ENCODE measurements at places on chromosomes 4 and X.

GRCh38 chr4:149701435-149702156, 114.0 kb downstream of the IQCM start:
- DNase-seq = no peak

- DNase-seq = no peak
These were observed 118.0 kb downstream of the MANBA start for GRCh38 chr4:102642631-102643298.

DNA sequence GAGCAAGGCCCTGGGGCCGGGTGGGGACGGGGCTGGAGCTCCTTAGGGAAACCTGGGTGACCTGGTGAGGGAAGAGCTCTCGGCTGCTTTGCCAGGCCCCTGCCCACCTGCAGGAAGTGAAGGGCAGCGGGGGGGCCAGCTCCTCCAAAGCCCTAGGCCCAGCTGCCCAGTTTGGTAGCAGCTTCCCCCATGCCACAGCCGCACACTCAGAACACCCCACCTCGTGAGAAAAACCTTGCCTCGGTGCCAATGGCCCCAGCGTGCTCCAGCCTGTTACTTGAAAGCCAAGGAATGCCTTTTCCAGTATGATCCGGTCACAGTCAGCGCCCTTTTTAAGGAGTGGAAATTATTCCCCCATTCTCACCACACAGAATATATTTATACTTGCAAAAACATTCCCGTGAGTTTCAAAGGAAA, 38.3 kb downstream of the ACOX3 start:
- no peak for DNase-seq

DNA sequence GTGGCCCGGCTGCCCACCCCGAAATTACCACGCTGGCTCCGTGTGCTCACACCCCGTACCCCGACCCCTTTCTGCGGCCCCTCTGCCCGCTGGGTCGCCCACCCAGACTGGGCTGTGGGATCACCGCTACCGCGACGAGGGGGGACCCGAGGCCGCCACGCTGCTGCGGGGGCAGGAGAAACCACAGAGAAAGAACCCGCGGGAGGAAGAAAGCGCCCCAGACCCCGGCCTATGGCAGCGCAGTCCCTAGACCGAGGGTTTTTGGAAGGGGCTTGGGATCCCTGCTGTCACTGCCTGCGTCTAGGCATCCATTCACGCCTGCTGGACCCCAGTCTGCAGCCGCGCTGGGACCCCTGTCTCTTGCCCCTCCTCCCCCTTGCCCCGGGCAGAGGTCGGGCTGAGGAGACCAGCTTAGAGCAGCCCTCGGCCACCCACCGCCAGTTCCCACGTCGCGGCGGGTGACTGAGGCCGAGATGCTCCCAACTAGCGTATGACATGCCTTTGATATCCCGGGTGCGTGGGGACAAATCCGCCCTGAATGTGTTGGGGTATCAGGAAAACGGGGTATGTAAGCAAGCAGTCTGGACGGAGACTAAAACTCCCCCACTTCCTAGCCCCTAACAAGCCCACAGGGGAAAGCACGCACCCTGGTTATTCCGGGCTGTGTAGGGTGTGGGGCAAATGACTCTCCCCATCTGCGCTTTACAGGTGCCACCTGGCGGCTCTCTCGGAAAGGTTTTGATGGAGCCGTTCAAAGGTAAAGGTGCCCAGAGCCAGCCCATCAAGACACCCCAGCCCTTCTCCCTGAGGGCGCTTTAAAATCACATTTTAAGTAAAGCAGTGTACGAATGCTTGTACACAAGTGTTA, 862 bp upstream of the INPP4B start:
- no peak for DNase-seq

- no peak for DNase-seq
These were observed 137.8 kb downstream of the MID1IP1 start for GRCh38 chrX:38939067-38939466.

DNA sequence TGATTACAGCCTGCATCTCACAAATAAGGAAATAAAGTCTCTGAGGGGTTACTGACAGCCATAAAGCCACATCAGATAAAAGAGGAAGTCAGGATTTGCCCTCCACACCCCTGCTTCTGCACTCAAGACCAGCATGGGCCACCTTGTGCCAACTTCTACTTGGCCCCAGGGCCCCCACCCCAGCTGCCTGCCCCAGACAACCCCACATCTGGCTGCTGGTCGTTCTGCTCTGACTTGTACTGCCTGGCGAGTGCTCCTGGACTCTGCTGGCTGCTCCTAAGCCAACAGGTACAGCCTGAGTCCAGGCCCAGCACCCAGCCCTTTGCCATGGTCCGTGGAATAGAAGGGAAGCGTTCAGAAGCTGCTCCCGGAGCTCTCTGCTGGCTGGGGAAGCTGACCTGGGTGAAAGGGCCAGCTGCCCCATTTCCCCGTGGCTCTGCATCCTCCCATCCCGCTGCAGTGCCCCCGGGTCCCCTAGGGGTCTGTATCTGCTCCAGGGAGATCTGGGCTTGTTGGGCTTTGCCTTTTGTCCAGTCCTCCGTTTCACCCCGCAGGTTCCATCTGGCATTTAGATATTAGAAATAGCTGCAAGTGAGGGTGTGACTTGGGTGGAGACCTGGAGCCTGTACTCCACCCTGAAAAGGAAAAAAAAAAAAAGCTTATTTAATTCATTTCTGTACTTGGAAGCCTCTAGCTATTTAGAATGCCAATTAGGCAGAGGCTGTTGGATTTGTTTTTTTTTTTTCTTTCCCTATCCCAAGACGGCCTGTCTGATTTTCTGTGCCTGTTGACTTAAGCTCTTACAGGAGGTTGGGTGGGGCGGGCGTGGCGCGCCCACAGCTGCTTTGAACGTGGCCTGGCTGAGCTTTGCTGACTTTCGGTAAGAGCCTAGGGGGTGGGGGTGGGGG, 194.7 kb downstream of the PTTG2 start:
- no peak for DNase-seq

DNA sequence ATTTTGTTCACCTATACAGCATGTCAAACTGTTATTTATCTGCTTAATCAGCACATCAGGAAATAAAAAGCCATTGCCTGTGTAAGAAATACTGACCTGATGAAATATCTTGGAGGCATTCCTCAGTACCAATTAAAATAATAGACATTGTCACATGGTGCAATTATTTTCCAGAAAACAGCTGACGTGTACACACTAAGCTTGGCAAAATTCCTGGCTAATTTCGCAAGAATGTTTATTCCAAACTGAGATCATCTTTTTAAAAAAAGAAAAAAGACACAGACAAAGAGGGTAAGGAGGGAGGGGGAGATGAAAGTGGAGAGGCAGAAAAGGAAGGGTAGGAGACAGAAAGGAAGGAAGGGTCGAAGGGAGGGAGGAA, 61.9 kb upstream of the NFKB1 start:
- no peak for DNase-seq

DNA sequence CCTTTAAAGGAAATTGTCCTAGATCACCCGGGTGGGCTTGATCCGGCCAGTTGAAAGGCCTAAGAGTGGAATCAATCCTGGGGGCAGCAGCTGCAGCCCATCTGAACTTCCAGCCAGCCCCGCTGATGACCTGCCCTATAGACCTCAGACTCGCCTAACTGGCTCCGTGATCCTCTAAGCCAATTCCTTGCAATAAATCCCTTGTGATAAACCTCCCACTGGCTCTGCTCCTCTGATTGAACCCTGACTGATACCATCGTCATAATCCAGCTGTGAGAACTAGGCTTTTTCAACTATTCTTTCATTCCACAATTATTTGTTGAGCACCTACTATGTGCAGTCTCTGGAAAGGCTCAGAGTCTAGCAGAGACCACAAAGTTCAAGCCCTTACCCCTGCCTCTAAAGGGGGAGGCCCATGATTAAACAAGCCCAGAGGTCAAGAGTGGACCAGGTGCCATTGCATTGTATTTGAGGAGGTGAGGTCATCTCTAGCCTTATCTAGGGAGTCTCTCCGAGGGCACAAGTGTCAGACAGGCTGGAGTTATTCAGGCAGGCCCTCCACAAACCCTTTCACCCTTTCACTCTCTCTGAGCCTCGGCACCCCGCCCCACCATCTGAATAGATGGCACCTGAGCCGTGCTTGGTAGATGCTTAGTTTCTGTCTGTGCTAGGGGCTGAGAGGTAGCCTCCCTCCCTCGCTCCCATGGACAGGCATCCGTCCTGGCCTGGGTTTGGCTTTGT, 20.5 kb upstream of the GPR78 start:
- DNase-seq = no peak

DNA sequence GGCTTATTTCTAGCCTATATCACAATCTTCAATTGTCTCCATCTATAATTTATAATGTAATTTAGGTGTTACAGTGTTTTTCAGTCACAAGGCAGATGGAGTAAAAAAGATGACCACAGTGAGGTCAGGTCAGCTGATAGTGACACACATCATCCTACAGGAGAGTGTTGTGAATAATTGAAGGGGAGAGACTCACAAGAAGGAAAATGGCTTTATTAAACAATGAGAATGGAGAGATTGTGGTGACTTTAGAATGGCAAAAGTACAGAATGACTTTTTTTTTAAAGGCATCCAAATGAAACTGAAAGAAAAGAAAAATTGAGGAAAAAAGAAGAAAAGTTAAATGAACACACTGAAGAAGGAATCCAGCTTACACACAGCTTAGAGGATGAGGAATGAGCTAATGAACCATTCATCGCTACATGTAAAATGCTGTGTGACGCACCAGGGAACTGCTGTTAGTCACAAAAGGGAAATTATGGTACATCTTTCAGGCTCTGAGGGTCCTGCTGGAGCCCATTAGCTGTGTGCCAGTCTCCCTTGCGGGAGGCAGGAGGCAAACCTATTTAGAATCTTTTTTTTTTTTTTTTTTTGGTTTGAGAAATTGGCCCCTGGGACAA, 56.6 kb downstream of the SPRY1 start:
- DNase-seq = no peak

GRCh38 chr4:151830168-151830567, 69.4 kb upstream of the GATB start:
- no peak for DNase-seq

GRCh38 chr4:5631352-5632065, 76.8 kb downstream of the EVC2 start:
- DNase-seq = no peak

DNA sequence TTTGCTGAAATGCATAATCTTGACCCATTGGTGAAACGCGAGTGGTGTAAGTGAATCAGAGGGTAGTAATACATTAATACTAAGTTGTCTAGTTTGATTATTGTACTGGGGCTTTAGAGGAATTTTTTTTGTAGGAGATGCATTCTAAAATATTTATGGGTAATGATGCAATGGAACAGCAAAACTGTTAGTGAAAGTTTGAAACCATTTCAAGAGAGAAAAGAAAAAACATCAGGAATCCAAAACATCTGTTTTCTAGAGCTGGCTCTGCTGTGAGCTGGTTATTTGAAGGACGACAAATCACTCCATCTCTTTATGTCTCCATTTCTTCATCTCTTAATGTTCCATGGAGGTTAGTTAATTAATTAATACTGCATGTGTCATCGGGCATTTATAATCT, 351.9 kb upstream of the FAT1 start:
- no peak for DNase-seq

DNA sequence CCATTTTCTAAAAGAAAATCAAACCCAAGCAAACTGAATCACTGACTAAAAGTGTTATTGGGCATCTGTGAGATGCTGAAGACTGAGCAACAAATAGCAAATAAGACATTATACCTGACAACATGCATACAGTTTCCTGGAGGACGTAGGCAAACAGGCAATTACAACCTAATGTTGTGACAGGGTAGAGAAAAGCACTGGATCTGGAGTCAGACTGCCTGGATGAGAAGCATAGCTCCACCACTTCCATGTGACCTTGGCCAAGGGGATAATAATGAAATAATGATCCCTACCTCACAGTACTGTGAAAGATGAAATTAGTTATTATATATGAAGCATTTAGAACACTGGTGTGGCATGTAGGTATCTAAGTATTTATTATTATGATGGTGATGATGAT, 2.7 kb downstream of the SPINK2 start:
- no peak for DNase-seq

DNA sequence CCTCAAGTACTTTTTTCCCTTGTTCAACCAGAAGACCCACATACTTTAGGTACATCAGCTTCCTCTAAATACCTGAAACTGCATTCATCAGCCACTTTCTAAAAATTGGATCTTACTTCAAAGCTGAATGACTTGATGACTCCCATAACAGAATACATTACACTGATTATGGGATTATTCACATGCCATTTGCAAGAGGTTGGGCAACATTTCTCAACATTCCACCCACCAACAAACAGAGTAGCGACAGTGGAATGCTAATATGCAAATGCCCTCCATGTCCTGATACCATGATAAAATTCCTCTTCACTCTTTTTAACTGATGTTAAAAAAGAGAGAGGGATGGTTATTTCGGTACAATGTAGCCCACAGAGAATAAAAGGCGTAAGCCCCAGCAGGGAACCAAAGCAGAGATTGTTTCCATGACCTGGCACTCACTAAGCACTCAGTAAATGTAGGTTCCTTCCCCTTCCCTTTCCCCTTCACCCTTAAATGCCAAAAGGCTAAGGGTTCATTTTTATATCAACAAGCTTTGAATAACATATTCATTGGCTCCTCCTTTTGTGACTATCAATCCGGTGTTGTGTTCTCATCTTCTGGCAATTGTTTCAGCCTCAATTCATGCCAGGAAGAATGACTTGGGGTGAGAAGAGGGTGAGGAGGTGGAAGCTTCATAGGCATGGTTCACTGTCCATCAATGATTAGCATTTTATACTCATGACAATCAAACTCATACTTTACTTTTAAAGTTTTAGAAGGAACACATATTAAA, 317.2 kb downstream of the DHX15 start:
- no peak for DNase-seq

DNA sequence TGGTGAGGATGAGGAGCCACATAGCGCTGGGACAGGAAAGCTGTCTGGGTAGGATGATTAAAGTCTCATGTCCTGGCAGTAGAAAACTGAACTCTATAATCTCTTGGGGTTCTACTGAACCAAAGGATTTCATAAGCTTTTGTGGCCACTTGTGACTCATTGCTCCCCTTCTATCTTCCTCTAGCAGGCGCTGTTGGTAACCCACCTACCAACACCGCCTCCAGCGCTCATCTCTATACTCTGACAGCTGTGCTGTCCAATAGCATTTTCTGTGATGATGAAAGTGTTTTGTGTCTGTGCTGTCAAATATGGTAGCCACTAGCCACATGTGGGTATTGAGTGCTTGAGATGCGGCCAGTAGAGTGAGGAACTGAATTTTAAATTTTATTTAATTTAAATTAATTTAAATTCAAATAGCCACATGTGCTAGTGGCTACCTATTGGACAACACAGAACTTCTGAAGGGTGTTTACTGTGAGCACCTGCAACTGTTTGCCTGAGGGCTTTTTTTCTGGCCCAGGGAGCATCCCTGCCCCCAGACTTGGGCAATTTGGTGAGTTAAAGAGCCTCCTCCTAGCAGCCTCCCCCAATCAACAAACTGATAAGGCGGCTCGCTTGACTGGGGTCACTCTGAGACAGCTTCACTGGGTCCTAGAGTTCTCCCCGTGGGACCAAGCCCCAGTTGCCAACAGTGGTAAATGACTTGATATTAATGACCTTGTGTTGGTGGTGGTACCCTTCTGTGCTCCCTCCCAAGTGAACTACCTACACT, 169.2 kb upstream of the ATP6AP2 start:
- DNase-seq = no peak

GRCh38 chr4:138158746-138159297, 83.3 kb downstream of the SLC7A11 start:
- peak; percentile 0 for DNase-seq

- DNase-seq = no peak
These were observed 6.5 kb downstream of the TEX13D start for GRCh38 chrX:124338733-124339514.

GRCh38 chrX:131084145-131084544, 26.0 kb downstream of the ARHGAP36 start:
- no peak for DNase-seq

- DNase-seq = peak; percentile 12
These were observed 99.1 kb downstream of the ARHGAP10 start for GRCh38 chr4:147830987-147831386.
